Right renal pelvis (tissue), 4 donors: ENCODE measurements at places on chromosomes 4 and X.

- DNase-seq = no peak
Observed at GRCh38 chrX:140501940-140502468, 2.9 kb downstream of the SOX3 start.

DNA sequence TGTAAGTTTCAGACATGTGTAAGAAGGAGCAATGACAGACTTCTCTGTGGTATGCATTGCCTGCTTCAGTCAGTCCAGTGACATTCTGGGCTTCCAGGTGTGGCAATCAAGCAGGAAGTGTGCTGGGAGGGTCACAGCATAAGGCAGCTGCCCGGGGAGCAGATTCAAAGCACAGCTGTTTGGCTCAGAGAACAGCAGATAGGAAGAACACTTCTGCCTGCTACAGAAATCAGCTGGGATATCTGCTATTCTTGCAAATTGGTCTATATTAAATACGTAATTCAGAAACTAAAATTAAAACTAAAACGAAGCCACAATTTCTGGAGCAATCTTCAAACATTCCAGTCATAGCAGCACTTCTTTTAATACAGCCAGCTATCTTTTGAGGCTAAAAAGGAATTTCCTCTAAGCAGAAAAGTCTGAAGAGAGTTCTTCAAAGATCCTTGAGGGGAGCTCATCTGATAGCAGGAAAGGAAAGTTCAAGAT lies 47.5 kb upstream of the GALNT7 start:
- DNase-seq = no peak

GRCh38 chr4:122383341-122383740 lies 4.5 kb downstream of the ADAD1 start:
- no peak for DNase-seq

GRCh38 chr4:73844345-73844744 lies 7.9 kb downstream of the CXCL6 start:
- DNase-seq = no peak

DNA sequence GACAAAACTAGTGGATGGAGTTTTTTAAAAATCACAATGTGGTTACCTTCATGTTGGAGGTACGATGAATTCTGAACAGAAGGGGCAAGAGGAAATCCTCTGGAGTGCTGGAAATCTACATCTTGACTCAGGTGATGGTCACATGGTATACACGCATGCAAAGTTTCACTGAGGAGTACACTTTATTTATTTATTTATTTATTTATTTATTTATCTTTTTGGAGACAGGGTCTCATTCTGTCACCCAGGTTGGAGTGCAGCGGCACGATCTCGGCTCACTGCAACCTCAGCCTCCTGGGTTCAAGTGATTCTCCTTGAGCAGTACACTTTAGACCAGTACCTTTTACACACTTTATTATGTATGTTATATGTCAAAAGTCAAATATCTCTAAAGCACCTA lies 645.7 kb upstream of the DIPK2B start:
- DNase-seq = no peak

GRCh38 chr4:34280131-34280530 lies 1964.2 kb downstream of the ARAP2 start:
- no peak for DNase-seq

DNA sequence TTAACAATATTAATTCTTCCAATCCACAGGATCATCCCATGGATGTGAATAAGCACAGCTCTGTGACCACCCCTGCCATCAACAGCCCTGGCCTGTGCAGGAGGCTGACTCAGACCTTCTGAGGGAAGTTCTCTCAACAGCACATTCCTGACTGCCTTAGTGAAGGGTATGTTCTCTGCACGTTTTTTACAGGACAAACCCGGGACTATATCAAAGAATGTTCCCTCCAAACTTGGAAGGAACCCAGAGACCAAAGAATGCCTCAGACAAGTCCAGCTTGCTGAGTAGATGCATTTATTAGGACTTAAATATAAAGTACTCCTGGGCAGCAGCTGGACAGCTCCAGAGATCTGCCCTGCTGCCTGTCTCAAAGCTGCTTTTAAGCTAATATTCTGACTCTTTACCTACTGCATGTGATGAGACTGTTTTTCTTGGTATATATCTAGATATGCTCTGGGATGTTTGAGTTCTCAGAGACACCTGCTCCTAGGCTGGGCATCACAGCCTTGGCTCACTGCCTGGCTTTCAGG lies 1127.8 kb upstream of the PRKX start:
- DNase-seq = no peak

- no peak for DNase-seq
Observed at GRCh38 chrX:46912098-46912602, at the start of gene JADE3. Gene JADE3 (plus strand): TSS chrX:46912421. CDS start chrX:46984895, 72,474 bp downstream.

- DNase-seq = no peak
Observed at GRCh38 chr4:39518484-39518883, 8.8 kb downstream of the UGDH start.

- DNase-seq = no peak
Observed at GRCh38 chr4:66045913-66046312, 375.6 kb upstream of the EPHA5 start.

DNA sequence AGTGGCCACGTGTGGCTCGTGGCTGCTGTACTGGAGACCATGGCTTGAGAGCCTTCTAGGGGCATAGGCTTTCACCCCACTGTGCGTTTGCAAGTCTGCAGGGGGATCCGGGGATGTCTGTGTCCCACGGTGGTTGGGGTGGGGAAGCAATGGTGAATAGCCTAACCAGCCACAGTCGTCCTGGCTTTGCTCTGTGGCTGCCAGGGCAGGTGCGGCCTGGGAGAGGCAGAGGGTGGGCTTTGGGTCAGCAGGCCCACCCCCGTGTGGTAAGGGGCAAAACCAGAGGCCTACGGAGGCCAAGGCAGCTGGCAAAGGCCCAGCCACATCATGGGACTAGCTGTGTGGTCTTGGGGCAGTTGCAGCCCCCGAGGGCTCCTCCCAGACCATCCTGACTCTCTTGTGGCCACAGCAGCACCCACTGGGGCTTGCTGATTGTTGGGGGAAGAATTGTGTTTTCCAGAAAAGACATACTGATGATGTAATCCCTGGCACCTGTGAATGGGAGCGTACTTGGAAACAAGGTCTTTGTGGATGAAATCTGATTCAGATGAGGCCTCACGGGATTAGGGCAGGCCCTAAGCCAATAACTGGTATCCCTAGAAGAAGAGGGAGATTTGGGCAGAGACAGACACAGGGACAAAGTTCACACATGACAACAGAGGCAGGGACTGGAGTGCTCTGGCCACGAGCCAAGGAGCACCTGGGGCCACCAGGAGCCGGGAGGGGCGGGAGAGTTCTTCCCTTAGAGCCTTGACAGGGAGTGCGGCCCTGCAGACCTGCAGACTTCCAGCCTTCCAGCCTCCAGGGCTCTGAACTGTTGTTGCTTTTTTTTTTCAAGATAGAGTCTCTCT lies 2.9 kb downstream of the CPZ start:
- no peak for DNase-seq

DNA sequence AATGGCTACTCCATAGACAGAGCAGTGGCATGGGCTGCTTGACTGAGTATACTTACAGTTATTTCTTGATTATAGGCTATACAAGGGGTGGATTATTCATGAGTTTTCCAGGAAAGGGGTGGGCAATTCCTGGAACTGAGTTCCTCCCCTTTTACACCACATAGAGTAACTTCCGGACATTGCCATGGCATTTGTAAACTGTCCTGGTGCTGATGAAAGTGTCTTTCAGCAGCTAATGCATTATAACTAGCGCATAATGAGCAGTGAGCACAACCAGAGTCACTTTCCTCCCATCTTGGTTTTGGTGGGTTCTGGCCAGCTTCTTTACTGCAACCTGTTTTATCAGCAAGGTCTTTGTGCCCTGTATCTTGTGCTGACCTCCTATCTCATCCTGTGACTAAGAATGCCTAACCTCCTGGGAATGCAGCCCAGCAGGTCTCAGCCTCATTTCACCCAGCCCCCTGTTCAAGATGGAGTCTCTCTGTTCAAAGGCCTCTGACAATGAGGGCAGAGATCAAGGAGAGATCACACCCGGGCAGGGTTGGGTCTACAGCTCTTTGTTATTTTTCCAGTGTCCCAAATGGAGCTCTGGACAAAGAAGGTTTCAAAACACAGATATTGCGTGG lies 468.4 kb upstream of the PRKX start:
- no peak for DNase-seq

DNA sequence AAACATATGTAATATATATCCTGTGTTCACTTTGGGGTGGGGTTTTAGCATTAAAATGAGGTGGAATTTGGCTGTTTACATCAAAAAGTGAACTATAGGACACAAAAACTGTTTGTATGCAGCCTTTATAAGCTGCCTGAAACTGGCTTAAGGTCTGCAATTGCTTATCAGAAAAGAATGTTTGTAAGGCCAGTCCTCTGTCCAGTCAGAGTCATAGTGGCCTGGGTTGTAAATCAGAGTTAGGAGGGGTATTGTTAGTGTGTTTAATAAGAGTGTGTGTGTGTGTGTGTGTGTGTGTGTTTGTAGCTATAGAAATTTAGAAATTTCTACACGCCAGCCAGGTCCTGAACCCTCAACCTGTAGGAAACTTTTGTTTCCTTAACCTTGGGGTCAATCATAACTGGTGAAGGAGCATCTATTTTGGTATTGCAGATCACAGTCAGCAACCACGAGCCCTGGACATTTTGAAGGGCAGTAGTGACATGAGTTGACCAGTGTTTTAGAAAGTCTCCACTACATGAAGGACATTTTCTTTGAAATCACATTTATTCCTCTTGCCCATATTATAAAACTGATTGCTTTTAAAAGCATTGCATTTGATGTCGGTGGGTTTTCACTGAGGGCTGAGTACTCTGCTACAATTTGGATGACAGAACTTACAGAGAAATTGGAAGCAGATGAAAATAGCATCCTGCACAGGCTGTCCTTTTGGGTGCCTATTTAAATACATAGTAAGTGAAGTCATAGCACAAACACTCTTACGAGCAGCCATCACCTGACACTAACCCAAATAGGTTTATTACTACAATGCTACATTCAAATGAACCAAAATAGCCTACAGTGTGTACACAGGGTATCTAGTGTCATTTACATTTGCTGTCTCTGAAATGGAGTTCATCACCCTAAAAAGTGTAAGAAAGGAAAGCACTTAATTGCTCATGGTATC lies 11.2 kb upstream of the TMEM154 start:
- no peak for DNase-seq

DNA sequence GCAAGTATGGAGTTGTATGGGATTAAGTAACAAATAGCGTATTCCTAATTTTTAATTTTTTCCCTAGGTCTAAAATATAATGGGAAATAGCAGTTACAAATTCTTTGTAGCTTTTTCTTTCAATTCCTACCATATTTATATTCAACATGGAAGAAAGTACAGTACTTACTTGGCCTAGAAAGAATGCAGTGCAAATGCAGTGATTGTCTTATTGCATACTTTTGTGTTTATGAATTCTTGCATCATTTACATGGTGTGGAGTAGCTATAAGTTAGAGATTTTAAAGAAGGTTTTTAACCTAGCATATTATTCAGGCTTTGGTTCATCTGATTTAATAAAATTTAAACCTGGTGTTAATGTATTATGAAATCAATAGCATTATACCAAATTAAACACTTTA lies 263.3 kb downstream of the BMPR1B start:
- no peak for DNase-seq

DNA sequence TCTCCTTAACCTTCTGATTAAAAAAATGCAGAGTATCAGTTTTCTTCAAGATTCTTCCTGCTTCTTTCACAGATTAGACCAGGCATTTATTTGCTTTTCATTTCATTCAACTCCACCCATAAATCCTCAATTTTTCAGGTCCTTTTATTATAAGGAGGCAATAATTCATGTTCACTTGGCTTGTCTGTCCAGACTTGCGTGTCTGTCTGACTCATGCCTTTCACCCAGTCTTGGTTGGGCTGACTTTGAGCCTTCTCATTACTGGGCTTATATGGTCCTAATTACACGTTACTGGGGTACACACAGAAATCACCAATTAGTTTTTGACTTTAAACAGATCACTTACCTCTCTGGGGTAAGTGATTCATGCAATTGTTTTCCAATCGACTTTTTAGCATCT lies 48.8 kb upstream of the GALNT7 start:
- DNase-seq = no peak

DNA sequence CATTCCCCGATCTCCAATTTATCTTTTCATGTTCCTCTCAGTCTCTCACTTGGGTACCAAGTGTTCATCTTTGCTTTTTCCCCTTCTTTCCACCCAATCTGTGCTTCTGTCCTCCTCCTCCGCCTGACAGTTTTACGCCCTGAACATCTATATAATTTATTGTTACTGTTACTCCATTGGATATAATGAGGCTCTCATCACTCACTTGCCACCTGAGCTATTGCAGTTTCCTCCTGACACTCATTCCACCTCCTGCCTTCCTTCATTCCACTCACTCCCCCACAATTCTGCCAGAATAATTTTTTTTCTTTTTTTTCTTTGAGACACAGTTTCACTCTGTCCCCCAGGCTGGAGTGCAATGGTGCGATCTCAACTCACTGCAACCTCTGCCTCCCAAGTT lies 77.6 kb upstream of the SORBS2 start:
- DNase-seq = no peak

DNA sequence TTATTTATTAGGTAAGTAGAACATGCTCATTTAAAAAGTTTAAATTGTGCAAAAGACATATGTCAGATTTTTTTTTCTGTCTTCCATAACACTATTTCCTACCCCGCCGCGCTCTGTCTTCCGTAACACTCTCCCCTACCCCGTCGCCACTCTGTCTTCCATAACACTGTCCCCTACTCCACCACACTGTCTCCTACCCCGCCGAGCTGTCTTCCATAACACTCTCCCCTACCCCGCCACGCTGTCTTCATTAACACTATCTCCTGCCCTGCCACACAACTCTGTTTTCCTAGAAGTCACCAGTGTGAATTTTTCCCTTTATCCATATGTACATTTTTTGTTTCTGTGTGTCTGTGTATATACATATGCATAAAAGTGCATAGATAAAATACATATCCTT lies 4.4 kb downstream of the MSMO1 start:
- DNase-seq = no peak

GRCh38 chrX:17554914-17555313 lies 179.9 kb downstream of the NHS start:
- DNase-seq = no peak

DNA sequence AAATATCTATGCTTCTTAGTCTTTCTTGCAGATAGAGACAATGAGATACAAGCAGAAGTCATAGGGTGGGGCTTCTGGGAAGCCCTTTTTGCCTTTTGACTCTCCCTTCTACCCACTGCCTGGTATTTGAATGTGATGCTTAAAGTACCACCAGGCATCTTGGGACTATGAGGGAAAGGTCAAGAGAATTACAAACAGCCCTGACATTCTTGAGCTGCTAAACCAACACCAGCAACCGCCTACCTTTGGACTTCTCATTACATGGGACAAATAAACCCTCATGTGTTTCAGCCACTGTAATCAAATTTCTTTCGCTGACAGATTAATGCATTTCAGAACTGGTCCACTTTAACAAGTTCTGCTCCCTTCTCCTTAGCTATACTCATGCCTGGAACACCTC lies 112.8 kb downstream of the LUZP4 start:
- no peak for DNase-seq

- DNase-seq = no peak
Observed at GRCh38 chr4:176805155-176805554, 12.4 kb upstream of the VEGFC start.

DNA sequence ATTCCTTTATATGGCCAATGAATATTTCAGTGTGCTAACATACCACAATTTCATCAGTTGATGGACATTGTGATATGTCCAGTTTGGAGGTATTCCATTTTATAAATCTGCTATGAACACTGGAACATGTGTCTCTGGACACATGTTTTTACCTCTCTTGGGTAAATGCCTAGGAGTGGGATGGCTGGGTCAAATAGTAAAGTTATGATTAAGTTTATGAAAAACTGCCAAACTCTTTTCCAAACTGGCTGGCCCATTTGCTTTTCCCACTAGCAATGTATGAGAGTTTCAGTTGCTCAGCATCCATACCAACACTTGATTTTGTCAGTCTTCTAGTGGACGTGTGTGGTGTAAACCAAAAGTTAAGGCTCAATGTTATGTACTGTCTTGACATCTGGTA lies 40.5 kb downstream of the CEP44 start:
- no peak for DNase-seq
